ENCODE measurements at places on chromosomes 3 and 15.

DNA sequence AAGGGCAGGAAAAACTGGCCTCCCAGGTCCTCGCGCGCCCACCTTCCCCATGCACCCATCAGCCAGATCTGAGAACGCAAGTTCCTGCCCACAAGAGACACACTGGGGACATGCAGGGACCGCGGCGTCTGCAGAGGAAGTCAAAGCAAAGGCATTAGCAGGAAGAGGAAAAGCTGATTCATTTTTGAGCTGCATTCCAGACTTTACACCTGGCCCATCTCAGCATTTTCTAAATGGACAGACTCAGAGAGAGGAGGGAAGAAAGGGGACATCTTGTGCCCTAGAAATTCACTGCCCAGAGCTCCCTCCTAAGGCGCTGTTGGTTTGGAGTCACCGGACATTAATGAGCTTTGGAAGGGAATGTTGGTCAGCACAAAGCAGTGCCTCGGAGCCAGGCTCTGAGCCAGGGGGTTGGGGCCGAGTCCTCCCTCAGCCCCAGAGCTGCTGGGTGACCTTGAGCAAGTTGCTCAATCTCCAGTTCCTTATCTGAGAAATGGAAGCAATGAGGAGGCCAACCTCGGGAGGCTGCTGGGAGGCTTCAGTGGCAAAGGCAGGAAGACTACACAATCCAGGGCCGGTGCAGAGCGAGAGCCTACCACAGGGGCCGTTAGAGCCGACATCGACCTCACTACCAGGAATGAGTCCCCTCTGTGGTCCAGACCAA lies 150.5 kb upstream of the IQSEC1 start:
- no peak for DNase-seq

DNA sequence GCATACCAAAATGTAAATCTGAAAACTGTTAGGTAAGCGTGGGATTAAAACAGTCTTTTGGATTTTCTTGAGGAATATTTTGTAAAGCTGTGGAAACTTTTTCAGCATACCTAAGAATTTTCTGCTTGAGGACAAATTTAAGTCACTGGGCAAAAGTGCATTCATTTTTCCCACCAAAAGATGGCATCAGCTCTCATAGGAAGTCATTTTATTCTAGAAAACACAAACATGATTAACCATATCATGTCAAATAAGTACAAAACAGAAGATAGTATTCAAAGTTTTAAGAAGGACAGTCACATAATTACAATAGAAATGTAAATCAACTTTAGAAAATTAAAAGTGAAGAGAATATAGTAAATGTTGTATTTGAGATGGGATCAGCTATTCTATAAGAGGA lies 63.5 kb downstream of the SLC49A4 start:
- no peak for DNase-seq

GRCh38 chr15:49815526-49815925 lies 194.7 kb downstream of the DTWD1 start:
- DNase-seq, result no peak

DNA sequence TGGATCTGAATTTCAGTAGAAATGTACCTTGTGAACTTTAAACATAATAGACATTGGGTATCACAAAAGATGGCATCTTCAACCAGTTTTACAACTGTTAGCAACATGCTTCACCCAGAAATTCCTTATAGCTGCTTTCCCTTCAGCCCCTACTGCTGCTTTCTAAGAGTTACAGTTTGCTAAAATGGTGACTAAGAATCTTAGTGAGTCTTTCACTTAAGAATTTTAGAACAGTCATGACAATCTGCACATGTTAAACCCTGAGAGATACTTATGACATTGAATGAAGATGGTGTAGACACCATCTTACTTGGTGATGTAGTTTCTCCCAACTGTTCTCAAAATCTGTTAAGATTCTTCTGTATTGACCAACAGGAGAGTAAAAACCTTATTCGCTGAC lies 129.7 kb upstream of the UBE2E1 start:
- DNase-seq, result no peak

- DNase-seq, result no peak
Measured at GRCh38 chr15:87576486-87577176, 679.9 kb downstream of the NTRK3 start.

GRCh38 chr3:74145277-74145676 lies 469.2 kb downstream of the CNTN3 start:
- DNase-seq, result no peak

DNA sequence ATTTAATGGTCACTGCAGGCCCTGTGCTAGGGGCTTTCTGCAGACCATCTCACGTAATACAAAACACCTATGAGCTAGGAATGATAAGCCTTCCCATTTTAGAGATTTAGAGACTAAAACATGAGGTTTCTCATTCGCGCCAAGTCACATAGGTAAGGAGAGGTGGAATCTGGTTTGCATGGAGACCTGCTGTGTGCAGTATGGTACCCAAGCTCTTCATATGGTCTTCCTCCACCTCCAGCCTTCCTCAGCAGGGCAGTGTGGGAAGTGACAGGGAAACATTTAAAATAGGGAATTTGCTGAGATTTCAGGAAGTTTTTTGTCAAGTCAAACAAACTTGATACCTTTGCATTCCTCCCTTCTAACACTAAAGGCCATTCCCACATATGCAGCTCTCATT lies 337.6 kb downstream of the IL20RB start:
- DNase-seq, result no peak

DNA sequence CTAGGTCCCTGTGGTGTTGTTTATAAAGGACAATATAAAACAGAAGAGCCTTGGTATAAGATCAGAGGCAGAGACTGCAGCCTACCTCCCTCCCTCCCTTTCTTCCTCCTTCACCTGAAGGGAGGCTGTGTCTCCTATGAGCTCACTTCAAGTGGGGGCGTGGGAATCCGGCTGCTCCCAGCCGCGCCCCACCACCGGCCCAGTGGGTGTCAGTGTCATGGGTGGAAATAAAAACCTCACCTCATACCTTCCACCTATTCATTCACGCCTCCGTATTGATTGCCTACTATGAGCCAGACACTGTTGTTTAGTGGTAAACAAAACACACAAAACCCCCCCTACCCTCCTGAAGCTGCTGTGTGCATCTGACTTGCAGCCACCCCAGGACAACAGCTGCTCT lies 181.9 kb downstream of the PDZRN3 start:
- DNase-seq, result no peak

- no peak for DNase-seq
Measured at GRCh38 chr3:4429648-4430350, 37.3 kb downstream of the SUMF1 start.

DNA sequence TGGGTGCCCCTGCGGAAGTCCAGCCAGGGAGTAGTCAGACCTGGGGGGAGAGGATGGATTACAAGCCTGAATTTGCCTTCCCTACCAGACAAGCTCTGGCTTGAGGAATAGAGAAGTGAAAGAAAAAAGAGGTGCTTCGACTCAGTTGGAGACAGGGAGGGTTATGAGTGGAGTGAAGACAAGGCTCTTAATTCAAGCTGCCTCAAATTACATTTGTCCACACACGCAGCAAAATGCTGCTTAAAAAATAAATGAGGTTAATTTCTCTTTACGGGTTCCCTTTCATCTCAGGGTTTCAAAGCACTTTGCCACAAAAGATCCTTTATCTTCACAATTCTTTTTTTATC lies 49.0 kb upstream of the SLC4A7 start:
- no peak for DNase-seq

DNA sequence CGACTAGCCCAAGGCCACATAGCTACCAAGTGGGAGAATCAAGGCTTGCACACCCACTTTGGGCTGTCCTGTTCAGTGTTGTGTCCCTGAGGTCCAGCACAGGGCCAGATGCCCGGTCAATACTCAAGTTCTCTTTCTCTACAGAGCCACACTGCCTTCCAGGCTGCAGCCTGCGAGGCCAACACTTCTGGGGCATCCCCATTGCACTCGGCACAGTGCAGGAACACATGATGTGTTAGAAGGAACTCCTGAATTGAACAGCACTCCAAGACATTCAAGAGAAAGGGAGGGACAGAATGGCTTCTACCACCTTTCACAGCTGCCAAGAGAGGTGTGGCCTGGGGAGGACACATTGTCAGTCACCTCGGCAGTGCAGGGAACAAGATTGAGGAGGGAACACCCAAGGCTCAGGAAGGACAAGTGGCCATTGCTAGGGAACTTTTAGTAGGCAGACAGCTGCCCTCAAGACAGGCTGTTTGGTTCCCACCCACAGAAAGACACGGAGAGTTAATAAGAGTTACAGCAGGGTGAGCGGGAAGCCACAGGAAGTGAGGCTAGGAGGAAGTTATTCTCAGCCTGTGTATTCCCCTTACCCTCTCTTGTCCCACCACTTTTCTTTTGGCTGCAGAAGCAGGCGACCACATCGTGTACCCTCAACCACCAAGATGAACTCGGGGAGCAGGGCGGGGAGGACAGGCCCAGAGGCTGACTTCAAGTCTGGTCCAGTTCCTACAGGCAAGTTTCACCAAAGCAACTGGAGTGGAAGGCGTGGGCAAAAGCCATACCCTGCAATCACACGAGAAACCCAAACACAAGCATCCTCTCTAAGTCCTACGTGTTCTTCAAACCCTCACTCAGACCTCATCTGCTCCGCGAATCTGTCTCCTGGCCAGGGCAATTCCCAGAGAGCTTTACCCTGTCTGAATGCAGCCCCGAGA lies 69.4 kb downstream of the SRGAP3 start:
- no peak for DNase-seq

- DNase-seq, result no peak
Measured at GRCh38 chr3:149090907-149091306, 4.6 kb upstream of the HLTF start.

All from NCI-H2107 (cell line).